HuH-7 (cell line): ENCODE measurements at places on chromosomes 2 and 18.

DNA sequence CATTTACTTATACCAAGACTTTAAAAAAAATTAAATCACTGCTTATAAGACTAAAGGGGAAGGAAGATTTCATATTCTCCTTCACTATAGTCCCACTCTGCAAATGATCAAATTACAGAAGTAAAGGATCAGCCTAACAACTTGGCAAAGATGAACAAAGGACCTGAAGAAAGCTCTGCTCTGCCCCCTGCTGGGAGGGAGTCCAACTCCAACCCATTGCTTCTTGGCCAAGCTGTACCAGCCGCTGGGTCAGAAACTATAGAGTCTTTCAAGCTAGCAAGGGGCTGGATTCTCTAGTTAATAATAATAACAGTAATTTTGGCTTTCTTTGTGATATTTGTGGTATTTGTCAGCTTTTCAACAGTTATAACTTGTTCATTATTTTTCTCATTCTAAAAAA lies 927.0 kb upstream of the CRIM1 start:
- peak; percentile 3 for DNase-seq

DNA sequence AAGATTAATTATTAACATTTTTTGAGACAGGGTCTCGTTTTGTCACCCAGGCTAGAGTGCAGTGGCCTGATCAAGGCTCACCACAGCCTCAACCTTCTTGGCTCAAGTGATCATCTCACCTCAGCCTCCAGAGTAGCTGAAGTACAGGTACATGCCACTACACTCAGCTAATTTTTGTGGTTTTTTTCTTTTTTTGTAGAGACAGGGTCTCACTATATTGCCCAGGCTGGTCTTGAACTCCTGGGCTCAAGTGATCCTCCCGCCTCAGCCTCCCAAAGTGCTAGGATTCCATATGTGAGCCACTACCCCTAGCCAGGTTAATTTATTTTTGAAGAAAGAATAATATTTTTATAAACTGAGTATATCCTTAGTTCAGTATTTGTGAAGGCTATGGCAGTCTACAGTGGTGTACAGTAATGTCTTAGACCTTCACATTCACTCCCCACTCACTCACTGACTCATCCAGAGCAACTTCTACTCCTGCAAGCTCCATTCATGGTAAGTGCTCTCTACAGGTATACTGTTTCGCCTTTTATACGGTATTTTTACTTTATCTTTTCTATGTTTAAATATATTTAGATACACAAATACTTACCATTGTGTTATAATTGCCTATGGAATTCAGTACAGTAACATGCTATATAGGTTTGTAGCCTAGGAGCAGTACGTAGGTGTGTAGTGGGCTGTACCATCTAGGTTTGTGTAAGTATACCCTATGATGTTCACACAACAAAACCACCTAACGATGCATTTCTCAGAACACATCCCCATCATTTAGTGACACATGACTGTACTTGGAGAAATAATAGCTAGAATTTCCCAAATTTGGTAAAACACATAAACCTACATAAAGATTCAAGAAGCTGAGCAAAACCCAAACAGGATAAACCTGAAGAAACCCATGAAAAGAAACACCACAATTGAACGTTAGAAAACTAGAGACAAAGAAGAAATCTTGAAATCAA lies 38.6 kb downstream of the MGAT4A start:
- no peak for DNase-seq

DNA sequence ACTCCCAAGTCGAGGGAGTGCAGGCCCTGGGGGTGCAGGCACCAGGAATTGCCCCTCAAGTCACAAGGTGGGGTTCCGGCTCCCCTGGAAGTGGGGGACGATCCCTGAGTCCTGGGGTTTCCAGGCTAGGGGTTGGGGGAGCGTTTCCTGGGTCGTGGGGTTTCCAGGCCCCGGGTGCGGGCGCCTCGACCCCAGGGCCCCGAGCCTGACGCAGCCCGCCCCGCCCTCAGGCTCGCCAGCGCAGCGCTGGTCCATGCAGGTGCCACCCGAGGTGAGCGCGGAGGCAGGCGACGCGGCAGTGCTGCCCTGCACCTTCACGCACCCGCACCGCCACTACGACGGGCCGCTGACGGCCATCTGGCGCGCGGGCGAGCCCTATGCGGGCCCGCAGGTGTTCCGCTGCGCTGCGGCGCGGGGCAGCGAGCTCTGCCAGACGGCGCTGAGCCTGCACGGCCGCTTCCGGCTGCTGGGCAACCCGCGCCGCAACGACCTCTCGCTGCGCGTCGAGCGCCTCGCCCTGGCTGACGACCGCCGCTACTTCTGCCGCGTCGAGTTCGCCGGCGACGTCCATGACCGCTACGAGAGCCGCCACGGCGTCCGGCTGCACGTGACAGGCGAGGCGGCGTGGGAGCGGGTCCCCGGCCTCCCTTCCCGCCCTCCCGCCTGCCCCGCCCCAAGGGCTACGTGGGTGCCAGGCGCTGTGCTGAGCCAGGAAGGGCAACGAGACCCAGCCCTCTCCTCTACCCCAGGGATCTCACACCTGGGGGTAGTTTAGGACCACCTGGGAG lies 12.0 kb downstream of the SIGLEC15 start:
- DNase-seq, result no peak

DNA sequence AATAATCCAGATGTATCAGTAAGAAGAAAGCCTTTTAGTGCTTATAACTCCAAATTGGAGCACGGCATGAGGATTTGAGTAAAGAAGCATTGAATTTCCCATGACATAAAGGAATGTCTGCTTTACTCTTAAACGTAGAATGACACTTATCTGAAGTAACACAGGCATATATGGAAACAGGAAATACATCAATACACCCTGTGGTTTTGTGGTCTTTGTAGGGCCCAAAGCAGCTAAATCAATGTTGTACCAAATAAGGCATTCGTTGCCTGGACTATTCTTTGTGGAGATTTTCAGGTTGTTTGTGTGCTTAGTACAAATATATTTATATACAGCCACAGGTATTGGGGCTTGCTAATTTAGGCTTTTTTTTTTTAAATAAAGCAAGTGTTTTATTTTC lies 660.5 kb downstream of the LRRTM4 start:
- DNase-seq, result no peak

DNA sequence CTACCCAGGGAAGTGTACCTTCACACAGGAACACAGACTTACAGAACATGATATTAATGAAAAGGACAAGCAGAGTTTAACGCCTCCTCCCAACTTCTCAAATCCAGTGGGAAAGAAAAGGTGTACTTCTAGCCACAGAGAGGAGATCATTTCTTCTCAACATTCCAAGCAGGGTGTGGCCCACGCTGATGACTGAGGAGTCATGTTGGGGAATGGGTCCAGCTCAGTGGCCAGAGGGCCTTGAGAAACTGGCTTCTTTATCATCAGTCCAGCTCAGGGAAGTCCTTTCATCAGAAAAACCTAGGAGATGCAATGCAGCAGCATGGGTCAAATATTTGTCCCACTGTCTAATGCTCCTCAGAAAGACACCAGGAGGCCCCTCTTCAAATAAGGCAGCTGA lies 63.0 kb downstream of the RBM43 start:
- no peak for DNase-seq

GRCh38 chr2:24833821-24834732 lies 40.9 kb downstream of the CENPO start:
- no peak for DNase-seq
